ENCODE measurements at places on chromosomes 11 and 22.

- DNase-seq, result peak; percentile 70
Measured at GRCh38 chr11:111797145-111797581, 31.0 kb upstream of the PPP2R1B start.

- DNase-seq, result no peak
Measured at GRCh38 chr11:130188585-130189347, 29.2 kb downstream of the ST14 start.

GRCh38 chr11:85599083-85599482, 28.1 kb downstream of the DLG2 start:
- DNase-seq, result no peak

DNA sequence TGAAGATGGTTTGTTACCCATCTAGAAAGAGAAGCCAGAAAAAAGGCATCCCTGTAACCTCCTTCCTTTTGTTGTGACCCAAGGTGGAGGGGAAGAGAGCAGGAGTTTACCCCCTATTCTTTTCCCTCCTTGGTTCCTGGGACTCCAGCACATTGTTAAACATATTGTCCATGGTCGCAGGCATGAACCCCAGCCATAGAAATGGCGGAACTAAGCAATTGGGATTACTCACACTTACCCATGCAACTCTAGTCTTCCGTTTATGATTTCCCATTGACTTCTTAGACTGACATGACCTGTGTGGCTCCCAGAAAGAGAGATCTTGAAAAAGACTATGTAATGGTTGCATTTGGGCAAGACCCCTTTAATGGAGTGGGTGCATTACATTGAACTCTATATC, 45.4 kb downstream of the OR4C46 start:
- DNase-seq, result no peak

GRCh38 chr11:119482521-119483011, 59.6 kb upstream of the THY1 start:
- DNase-seq, result no peak

- DNase-seq, result no peak
Measured at GRCh38 chr11:132228746-132229325, 858.4 kb downstream of the NTM start.

GRCh38 chr22:36224245-36224644, 15.1 kb downstream of the APOL2 start:
- DNase-seq, result no peak

DNA sequence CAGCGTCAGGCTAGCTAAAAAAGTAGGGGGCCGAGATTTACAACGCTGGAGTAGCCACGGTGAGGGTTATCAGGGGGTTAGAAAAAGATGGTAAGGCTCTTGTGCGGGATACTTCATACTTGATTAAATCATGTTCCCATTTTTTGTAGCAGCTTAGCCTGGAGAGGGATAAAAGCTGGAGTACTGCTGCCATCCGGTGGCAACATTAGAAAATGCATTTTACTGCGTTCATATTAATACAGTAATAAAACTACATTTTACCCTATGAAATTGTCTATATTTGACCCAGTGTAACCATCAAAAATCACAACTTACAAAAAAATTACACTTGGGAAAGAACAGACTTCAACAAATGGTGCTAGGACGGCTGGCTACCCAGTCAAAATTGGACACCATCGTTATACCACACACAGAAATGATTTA, 17.3 kb downstream of the RPUSD4 start:
- peak; percentile 49 for DNase-seq

DNA sequence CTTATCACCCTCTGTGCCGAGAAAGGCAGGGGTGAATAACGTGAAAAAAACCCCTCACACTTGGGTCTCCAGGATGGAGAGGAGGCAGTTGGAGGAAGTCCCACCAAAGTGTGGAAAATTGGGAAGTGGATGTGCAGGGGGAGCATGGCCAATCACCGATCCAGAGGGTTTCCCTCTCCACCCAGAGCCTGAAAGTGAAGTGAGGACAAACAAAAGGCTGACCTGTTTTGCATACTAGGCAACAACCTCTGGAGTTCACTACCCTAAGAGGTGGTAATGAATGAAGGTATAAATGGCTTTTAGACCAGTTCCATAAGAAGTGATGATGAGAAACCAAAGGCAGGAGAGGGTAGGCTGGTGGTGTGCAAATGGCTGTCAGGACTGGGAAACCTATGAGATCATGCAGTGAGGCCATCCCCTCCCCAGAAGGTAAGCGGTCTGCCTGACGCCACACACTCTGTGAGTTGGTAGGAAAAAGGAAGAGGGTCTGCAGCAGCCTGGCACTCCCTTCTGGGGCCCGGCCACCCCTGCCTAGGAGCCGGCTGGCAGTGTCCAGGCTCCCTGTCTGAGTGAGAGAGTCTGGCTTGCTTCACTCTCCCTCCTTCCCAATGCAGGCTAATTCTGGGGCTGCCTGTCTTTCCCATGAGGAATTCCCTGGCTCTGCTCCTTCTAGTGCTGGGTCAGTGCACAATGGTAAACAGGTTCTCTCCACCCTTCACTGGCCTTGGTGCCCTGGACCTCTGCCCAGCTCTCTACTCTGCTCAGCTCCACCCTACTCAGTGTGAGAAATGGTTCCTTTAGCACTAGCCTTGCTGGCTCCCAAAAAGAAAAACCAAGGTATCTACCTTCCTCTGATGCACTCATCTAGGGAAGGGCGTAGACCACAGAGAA, 15.6 kb downstream of the TBC1D10A start:
- DNase-seq, result no peak

GRCh38 chr22:29716814-29717545, 2.8 kb upstream of the CABP7 start:
- DNase-seq, result peak; percentile 96

- DNase-seq, result no peak
Measured at GRCh38 chr11:116891746-116892145, 54.3 kb upstream of the APOA1 start.
